ENCODE measurements at places on chromosomes 3 and 15.

DNA sequence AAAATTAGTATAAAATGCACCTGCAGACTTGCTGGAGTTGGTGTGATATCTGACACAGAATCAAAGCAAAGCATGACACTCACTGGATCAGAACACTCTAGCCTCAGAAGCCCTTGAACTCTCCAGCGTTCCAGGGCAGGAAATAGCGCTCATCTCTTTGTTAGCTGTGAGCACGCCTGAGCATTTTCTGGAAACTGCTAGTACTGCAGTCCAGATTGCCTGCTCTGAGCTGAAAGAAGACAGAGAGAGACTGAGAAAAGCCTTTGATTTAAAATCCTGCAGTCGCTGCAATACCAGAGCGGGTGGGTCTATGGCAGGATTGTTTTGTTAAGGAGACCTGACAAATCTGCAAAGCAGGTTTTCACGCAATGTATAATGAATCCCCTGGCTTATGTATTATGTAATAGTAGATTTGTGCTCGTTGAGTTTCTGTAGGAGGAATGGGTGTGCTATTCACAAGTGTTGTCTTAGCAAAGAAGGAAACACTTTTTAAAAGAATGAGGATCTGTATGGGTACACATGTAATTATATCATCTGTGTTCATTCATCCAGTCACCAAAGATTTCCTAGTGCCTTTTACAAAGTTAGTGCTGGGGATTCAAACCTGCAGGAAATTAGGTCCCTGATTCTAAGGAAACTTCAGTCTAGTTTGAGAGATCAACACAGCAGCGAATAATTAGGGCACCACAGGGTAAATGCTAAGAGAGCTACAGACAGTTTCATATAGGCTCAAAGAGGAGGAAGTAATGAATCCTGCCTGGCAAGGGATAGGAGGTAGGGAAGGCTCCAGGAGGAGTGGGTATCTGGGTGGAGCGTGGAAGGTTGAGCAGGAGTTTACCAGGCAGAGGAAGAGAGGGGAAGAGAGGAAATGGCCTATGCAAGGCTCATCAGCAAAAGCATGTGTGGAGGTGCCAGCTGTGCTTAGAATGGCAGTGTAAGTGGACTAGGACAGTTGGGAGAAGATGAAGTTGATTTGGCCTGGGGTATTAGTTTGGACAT, 26.1 kb upstream of the MGLL start:
- no peak overlapping the region for H3K4me3 ChIP-seq
- H3K27ac ChIP-seq = no peak overlapping the region
- peaks cover 4% of the 10 kb centered on the region for H3K27me3 ChIP-seq
- H3K36me3 ChIP-seq = no peaks in the 10 kb centered on the region

GRCh38 chr3:113495035-113495434, 19.9 kb downstream of the SPICE1 start:
- H3K27me3 ChIP-seq = no peaks in the 10 kb centered on the region
- H3K4me3 ChIP-seq = no peak overlapping the region
- H3K4me1 ChIP-seq = no peaks in the 10 kb centered on the region
- H3K27ac ChIP-seq = no peak overlapping the region
- H3K36me3 ChIP-seq = peaks cover 52% of the 10 kb centered on the region
- DNase-seq = peak; percentile 40

DNA sequence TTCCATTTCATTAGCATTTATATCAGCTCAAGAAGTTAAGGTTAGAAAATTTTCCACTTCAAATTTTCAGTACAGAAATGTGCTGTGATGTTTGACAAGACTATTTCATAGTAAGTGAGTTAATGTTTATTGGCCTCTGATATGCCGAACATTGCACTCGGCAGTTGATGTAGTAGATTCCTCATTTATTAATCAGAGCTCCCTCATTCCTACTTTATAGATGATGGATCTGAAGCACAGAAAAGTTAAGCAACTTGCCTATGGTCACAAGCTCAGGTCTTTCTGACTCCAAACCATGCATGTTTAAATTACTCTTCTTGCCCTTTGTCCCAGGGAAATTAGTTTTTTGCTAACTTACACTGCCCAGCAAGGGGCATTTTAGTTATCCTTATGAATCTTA, 92.0 kb downstream of the ATG7 start:
- H3K27ac ChIP-seq = no peak overlapping the region
- no peaks in the 10 kb centered on the region for H3K27me3 ChIP-seq
- H3K36me3 ChIP-seq = peaks cover 44% of the 10 kb centered on the region

DNA sequence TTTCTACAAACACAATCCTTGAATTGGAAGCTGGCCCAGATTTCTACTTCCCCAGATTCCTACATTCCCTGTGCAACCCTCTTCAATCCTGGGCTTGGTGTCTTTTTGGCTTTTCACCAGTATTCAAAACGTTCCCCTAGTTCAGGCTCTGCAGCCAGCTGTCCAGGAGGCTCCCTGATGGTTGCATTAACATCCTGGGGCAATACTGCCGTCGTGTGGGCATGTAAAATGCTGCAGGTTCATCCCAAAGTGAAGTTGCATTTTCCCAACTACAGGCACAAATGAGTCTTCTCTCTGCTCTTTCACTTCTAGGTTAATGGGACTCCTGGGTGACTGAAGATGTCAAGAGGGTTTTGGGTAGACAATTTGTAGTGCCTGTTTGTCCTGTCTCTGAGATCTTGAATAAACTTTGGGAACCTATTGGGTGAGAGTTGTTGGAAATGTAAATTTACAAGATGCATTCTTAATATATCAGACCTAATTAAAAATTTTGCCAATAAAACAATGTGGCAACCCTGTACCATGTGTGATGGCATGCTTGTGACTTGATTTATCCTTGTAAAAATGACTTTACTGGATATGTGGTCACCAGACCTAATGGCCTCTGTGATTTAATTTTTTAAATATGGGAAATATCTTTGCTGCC, 28.6 kb downstream of the SOX14 start:
- peaks cover 10% of the 10 kb centered on the region for H3K27me3 ChIP-seq
- no peak overlapping the region for H3K4me3 ChIP-seq
- no peaks in the 10 kb centered on the region for H3K36me3 ChIP-seq
- no peak overlapping the region for H3K27ac ChIP-seq
- H3K4me1 ChIP-seq = no peaks in the 10 kb centered on the region
- peak; percentile 48 for DNase-seq

- no peaks in the 10 kb centered on the region for H3K4me1 ChIP-seq
- H3K4me3 ChIP-seq = no peak overlapping the region
- H3K36me3 ChIP-seq = no peaks in the 10 kb centered on the region
- no peak overlapping the region for H3K27ac ChIP-seq
These were observed 107.0 kb upstream of the LSAMP start for GRCh38 chr3:116552246-116552645.

DNA sequence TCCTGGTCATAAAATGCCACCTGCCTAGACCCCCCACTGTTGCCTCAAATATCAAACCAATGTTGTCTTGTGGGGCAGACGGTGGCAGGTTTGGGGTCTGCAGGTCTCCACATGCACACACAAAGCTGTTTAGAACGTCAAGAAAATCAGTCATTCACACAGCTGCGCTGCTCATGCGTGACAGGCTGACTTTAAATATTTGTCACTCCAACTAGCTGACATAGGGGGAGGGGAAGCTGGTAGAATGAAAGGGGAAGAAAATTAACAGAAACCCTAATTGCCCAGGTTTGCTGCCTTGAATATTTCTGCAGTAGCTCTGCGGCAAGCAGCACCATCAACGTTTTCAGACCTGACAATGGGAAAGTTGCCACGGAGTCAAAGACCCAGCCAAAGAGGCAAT, 201.8 kb downstream of the ABHD5 start:
- no peaks in the 10 kb centered on the region for H3K36me3 ChIP-seq
- DNase-seq = no peak
- H3K27me3 ChIP-seq = peaks cover 16% of the 10 kb centered on the region
- no peaks in the 10 kb centered on the region for H3K4me1 ChIP-seq

All from DND-41 (cell line).